Lower lobe of right lung (tissue), 2 donors: ENCODE measurements at places on chromosomes 1 and 21. TPM values are rescaled to one million over a fixed set of nuclear protein-coding genes. Genes with fewer than 3 reads are reported as not detected.

- H3K36me3 ChIP-seq: no peaks in the 10 kb centered on the region
- H3K4me1 ChIP-seq: no peaks in the 10 kb centered on the region
- H3K27ac ChIP-seq: no peak overlapping the region
Measured at GRCh38 chr1:218421531-218421930, 76.4 kb downstream of the TGFB2 start.

- no peak overlapping the region for H3K4me3 ChIP-seq
- no peak overlapping the region for H3K27ac ChIP-seq
- DNase-seq: no peak
- H3K4me1 ChIP-seq: no peaks in the 10 kb centered on the region
- no peaks in the 10 kb centered on the region for H3K27me3 ChIP-seq
Measured at GRCh38 chr21:42698733-42699132, 45.3 kb downstream of the PDE9A start.

- H3K4me3 ChIP-seq: no peak overlapping the region
- DNase-seq: no peak
- no peaks in the 10 kb centered on the region for H3K4me1 ChIP-seq
- no peaks in the 10 kb centered on the region for H3K36me3 ChIP-seq
Measured at GRCh38 chr21:32533611-32534010, 51.7 kb downstream of the TCP10L start.

Gene ZNF683
- total RNA-seq: 1.2 TPM
